ENCODE measurements at places on chromosomes 4 and X.

DNA sequence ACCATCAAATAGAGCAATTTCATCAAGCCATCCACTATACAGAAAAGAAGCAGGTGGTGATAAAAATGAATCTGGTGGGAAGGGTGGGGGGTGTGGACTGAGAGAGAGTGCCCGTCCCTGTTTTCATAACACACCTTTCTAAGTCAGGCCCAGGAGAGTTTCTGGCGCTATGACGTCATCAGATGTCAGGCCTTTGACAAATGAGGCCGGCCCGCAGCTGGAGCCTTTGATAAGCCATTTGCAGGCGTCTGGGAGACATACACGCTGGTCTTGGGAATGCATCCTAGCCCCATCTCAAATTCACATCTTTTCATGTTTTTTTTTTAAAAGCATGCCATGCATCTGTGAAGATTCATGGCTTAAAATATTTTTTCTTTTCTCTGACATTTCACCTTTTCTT, 404.5 kb downstream of the BCOR start:
- no peak for DNase-seq

GRCh38 chr4:118081434-118081833, 47.1 kb downstream of the NDST3 start:
- DNase-seq, result no peak

DNA sequence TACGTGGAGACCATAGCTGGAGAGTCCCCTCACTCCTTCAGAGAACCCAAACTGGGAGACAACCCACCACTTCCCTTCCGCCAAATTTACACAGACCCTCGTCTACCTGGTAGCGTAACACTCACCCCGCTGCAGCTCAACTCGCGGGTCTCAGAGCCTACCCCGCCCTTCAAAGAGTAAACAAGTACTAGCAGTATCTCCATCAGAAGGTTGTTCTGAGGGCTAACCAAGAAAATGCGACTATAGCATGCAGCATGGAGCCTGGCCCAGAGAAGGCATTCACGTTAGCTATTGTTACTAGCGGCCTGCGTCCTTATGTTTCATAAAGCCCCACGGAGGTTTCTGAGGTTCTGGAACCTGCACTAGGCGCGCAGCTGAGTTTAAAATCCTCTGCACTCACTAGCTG, 531 bp upstream of the MANBA start:
- peak; percentile 25 for DNase-seq

DNA sequence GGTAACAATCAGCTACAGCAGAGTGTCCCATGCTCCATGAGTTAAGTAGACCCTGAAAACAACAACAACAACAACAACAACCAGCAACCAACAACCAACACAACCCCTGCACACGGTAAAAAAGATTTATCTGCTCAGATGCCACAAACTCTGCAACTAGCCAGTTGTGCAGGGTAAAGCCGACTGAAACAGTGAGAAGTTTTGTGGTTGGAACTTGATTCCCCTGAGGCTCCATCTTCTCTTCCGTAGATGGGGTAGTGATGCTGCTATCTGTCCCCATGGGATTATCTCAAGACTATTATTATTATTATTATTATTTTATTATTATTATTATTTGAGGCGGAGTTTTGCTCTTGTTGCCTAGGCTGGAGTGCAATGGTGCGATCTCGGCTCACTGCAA, 50.6 kb upstream of the RAPGEF2 start:
- no peak for DNase-seq

DNA sequence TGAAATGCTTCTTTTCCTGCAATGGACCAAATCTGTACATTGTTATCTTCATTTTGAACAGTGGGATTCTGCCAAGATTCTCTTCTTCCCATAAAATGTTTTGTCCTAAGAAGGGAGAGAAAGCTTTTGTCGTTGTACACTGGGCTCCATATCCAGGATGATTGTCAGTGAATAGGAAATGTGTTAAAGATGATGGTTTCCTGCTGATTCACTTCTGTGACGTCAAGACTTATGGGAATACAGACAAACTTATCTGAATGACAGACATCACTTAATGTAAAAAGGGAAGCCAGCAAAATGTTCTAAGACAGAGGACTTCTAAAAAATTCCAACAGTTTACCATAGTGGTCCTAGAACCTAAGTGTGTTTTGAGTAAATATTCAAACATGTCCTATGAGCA, 53.7 kb upstream of the HPF1 start:
- DNase-seq, result peak; percentile 10

DNA sequence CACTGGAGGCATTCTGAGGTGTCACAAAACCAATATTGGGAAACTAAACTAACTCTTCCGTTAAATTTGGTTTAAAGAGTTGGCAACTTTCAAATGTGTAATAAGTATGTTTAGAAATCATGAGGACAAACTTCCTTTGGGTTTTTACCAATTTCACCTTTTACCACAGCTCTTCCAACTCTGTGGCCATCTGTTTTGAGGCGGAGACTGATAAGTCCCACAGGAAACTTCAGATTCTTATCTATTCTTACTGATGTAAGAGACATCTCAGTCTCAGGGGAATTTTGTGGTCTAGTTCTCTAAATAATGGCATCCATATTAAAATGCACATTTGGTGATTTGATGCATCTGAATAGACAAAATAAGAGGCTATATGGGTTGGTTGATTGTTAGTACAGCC, 229.2 kb upstream of the AFF2 start:
- DNase-seq, result no peak

- peak; percentile 77 for DNase-seq
These were observed 211.1 kb downstream of the GUCY2F start for GRCh38 chrX:109270580-109271484.

DNA sequence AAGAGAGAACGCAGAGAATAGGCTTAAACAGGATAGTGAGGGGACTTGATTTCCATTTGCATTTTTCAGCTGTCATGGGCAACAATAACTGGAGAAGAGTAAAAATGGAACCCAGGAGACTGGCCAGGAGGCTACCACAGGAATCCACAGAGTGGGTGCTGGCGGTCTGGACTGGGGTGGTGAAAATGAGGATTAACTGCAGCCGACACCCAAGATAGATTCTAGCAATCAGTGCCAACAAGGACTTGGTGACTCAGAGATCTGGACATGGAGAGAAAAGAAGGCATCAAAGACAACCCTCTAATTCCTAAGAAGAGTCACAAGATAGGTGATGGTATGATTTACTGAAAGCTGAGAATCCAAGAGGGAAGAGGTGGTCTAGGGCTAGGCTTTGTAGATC, 102.8 kb downstream of the ATP8A1 start:
- DNase-seq, result no peak

- DNase-seq, result no peak
These were observed 2.3 kb upstream of the UVSSA start for GRCh38 chr4:1344696-1345095.

GRCh38 chrX:111309083-111309482, 38.8 kb upstream of the CAPN6 start:
- DNase-seq, result no peak

- no peak for DNase-seq
These were observed 3.3 kb upstream of the RELL1 start for GRCh38 chr4:37689353-37690095.

- no peak for DNase-seq
These were observed 31.5 kb downstream of the KLHL8 start for GRCh38 chr4:87188932-87189331.

DNA sequence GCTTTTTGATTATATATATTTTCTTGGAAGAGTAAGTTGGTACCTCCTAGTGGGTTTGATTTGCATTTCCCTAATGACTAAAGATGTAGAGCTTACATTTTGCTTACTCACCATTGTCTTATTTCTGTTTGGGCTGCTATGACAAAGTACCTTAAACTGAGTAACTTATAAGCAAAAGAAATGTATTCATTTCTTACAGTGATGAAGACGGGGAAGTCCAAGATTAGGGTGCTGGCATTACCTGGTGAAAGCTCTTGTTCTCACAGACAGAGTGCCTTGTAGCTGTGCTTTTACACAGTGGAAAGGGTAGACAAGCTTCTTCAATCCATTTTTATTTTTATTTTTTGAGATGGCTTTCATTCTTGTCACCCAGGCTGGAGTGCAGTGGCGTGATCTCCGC, 229.2 kb upstream of the AGA start:
- no peak for DNase-seq

DNA sequence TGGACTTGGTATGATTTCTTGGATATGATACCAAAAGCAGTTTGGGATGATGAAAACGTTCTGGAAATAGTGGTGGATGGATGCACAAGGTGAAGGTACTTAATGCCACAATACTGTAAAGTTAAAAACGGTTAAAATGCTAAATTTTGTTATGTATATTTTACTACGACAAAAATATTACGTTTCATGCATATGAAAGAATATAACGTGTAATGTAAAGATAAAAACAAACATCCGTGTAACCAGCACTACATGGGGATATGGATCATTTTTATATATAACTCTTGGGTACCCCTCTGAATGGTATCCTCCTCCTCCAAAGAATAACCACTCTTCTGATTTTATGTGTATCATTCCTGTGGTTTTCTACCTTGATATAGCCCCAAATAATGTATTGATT, 862 bp upstream of the CENPU start:
- no peak for DNase-seq

DNA sequence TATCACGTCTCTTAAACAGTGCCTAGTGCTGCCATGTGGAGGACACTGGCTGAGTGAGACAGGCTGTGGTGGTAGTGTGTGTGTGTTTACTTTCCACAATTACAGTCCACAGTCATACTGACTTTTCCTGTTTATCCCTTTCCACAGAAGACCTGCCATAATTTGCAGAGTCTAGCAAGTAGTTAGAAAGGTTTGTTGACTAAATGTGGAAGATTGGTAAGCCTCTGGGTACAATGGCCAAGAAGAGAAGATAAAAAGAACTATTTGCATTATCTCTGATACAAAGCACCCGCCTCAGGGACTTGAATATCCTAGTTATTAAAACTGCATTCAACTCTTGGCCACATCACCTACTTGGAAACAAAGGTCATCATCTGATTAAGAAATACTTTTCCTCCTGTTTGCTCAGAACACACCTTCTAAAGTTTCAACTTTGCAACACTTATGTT, 89.1 kb downstream of the FAM13A start:
- no peak for DNase-seq

DNA sequence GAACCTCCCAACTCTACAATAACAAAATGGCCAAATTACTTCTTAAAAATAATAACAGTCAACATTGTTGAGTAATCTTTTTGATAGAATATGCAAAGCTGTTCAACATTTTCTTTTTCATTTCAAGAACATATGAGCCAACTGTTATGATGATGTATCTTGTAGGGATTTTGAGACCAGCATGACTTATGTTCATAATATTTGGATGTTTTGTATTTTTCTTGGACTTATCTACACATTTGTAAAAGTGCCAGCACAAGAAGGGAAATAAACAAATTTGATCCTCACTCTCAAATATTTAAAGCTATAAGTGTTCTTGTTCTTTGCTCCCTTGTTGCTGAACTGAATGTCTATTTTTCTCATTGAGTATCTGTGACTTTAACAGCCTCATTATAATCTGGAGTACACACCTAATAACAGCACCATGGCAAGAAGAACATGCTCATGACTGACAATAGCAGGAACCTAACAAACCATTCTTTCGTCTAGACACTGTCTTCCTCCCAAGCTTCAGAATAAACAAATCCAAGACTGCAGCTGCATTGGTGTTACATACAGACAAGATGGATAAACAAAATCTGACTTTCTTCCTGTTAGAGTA, 1049.7 kb downstream of the FAT4 start:
- no peak for DNase-seq

GRCh38 chr4:122577808-122578781, 42.8 kb downstream of the IL21 start:
- DNase-seq, result peak; percentile 55

DNA sequence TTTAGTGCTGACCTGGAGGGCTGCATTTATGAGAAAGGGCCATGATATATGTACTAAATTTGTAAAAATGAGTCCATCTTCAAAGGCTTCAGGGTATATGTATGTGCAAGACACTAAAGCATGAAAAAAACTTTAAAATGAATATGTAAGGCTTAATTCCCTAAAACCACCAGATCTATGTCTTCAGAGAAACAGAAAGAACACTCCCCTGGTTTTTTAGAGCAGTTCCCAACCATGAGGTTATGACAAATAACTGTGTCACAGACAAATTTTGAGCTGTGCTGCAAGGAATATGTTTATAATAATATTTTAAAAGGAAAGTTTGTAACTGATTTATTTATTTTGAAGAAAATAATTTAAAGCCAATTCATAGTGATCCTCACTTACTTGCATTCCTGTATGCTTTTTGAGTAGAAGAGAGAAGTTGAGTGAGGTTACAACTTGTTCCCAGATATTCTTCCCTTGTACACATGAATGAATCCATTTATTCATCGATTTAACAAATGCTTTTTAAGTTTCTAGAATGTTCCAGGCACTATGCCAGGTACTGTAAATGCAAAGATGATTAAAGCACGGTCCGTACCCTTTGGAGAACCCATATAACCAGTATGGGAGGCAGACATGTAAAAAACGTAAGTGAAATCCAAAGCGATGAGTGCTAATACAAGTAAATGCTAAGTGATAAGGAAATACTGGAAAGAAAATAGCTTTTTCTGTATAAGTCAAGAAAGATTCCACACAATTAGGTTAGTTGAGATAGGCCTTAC, 295.2 kb upstream of the DIAPH2 start:
- DNase-seq, result no peak

- DNase-seq, result peak; percentile 45
These were observed 63.9 kb downstream of the WFS1 start for GRCh38 chr4:6333301-6334202.

GRCh38 chrX:38857736-38858523, 56.7 kb downstream of the MID1IP1 start:
- DNase-seq, result no peak
